ENCODE measurements at places on chromosomes 5 and 9. TPM values are rescaled to one million over a fixed set of nuclear protein-coding genes. Genes with fewer than 3 reads are reported as not detected.
A peak's percentile ranks its signal among the peaks of the same experiment; 100 is the strongest.

DNA sequence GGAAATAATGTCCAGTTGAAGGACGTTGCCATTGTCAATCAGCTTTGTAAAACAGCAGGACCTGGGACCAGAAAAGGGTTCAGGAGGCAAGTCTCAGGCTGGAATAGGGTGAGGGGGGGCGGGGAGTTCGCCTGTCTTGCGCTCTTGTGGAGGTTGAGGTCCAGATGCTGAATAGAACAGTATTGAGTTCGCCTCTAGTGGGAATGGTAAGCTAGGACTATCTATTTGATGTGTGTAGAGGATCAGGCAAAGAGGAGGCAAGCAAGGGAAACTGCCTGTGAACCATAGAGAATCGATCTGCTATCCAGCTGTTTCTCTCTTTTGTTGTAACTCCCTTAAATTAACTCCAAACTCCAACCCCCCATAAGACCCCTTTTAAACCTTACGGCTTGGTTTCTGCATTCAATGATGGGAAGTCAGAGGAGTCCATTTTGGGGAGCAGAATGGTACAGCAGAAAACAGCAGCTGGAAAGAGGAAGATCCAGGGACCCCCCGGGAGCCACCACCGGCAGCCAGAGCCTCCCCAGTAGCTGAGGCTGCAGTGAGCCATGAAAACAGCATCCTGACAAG is 133.7 kb downstream of the SLC28A3 start:
- no peaks in the 10 kb centered on the region for H3K36me3 ChIP-seq
- H3K4me1 ChIP-seq, result no peaks in the 10 kb centered on the region
- H3K4me3 ChIP-seq, result no peak overlapping the region
- DNase-seq, result no peak
- peaks cover 7% of the 10 kb centered on the region for H3K27me3 ChIP-seq
- H3K27ac ChIP-seq, result no peak overlapping the region

Gene FOXD4L3
- 0.29 TPM for total RNA-seq

Gene HTR4
- total RNA-seq, result not detected

DNA sequence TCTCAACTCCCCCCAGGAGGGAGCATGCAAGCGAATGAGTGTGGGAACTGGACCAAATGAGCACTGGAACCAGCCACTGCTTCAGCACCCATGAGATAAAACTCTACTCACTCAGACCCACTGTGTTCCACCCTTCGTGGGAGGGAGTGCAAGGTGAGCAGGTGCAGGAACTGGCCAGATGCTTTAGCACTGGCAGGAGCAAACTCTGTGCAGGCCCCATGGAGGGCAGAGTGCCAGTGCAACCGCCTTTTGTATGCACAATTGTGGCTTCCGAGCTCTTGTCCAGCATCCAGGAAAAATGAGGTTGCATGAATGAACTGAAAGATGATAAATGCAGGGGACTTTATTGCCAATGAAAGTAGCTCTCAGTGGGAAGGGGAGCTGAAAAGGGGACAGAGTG is 67.4 kb upstream of the CCDC112 start:
- no peaks in the 10 kb centered on the region for H3K4me1 ChIP-seq
- H3K27ac ChIP-seq, result no peak overlapping the region
- H3K4me3 ChIP-seq, result no peak overlapping the region
- H3K36me3 ChIP-seq, result no peaks in the 10 kb centered on the region

GRCh38 chr5:54426209-54426608 is 29.3 kb upstream of the HSPB3 start:
- H3K36me3 ChIP-seq, result no peaks in the 10 kb centered on the region
- no peaks in the 10 kb centered on the region for H3K4me1 ChIP-seq
- no peak overlapping the region for H3K4me3 ChIP-seq
- no peak for DNase-seq
- no peak overlapping the region for H3K27ac ChIP-seq
- H3K27me3 ChIP-seq, result peaks cover 27% of the 10 kb centered on the region

- no peaks in the 10 kb centered on the region for H3K27me3 ChIP-seq
- H3K4me1 ChIP-seq, result peaks cover 8% of the 10 kb centered on the region
- DNase-seq, result no peak
- no peaks in the 10 kb centered on the region for H3K36me3 ChIP-seq
- no peak overlapping the region for H3K27ac ChIP-seq
Measured at GRCh38 chr5:113266913-113267227, 167.9 kb downstream of the TSSK1B start.

DNA sequence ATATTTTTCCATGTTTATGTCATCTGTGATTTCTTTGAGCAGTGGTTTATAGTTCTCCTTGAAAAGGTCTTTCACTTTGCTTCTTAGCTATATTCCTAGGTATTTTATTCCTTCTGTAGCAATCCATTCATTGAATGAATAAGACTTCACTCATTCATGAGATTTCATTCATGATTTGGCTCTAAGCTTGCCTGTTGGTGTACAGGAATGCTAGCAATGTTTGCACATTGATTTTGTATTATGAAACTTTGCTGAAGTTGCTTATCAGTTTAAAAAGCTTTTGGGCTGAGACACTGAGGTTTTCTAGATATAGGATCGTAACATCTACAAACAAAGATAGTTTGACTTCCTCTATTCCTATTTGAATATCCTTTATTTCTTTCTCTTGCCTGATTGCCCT is 15.9 kb downstream of the RLN2 start:
- H3K27ac ChIP-seq, result no peak overlapping the region
- H3K36me3 ChIP-seq, result no peaks in the 10 kb centered on the region
- no peak for DNase-seq
- H3K4me3 ChIP-seq, result no peak overlapping the region

- H3K4me3 ChIP-seq, result no peak overlapping the region
- H3K27me3 ChIP-seq, result peaks cover 7% of the 10 kb centered on the region
- DNase-seq, result no peak
Measured at GRCh38 chr5:56056875-56057274, 62.1 kb upstream of the IL6ST start.

Gene ANGPTL2
- total RNA-seq, result not detected

- H3K27ac ChIP-seq, result peak overlapping the region; percentile 82
- peaks cover 3% of the 10 kb centered on the region for H3K36me3 ChIP-seq
- peak; percentile 75 for DNase-seq
- H3K4me3 ChIP-seq, result peak overlapping the region; percentile 96
- H3K27me3 ChIP-seq, result peaks cover 2% of the 10 kb centered on the region
Measured at GRCh38 chr5:142770650-142771609, 753 bp downstream of the ARHGAP26 start.

DNA sequence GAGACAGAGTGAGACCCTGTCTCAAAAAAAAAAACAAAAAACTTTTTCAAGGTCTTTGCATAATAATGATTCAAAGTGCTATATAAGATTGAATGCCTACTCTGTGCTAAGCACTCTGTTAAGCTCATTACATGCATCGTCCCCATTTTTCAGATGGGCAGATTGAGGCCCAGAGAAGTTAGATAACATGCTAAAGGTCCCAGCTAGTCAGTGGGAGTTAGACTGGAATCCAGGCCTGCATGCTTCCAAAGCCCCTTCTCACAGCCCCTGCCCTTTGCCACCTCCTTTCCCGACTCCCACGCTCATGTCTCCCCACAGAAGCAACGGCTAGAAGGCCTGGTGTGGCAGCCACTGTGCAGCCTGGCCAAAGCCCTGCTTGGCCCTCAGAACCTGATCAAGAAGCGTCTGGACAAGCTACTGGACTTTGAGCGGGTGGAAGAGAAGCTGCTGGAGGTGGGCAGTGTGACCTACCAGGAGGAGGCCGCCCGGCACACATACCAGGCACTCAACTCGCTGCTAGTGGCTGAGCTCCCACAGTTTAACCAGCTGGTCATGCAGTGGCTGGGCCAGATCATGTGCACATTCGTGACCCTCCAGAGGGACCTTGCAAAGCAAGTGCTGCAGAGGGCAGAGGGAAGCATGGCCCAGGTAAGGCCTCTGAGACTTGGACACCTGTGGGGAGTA is 40.3 kb downstream of the ARHGEF37 start:
- DNase-seq, result no peak
- no peaks in the 10 kb centered on the region for H3K36me3 ChIP-seq
- H3K27me3 ChIP-seq, result no peaks in the 10 kb centered on the region
- no peak overlapping the region for H3K4me3 ChIP-seq

Gene OTP
- total RNA-seq, result not detected

DNA sequence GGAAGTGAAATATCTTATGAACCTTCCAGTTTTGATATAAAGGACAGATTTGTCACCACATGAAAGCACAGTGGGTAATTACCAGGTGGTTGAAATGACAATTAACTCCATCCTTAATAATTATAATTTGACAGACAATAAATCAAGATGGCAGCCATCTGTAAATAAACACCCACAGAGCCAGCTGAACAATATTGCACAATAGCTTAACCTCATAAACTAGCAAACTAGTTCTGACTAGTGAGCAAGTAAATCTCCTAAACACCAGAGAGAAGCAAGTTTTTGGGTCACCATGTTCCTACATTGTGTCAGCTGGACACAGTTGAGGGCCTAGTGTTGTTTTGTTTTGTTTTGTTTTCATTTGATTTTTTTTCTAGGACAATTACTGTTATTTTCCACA is 577.4 kb downstream of the ACTL7B start:
- H3K27me3 ChIP-seq, result no peaks in the 10 kb centered on the region
- H3K4me1 ChIP-seq, result no peaks in the 10 kb centered on the region
- no peak overlapping the region for H3K27ac ChIP-seq
- H3K4me3 ChIP-seq, result no peak overlapping the region
- H3K36me3 ChIP-seq, result no peaks in the 10 kb centered on the region

DNA sequence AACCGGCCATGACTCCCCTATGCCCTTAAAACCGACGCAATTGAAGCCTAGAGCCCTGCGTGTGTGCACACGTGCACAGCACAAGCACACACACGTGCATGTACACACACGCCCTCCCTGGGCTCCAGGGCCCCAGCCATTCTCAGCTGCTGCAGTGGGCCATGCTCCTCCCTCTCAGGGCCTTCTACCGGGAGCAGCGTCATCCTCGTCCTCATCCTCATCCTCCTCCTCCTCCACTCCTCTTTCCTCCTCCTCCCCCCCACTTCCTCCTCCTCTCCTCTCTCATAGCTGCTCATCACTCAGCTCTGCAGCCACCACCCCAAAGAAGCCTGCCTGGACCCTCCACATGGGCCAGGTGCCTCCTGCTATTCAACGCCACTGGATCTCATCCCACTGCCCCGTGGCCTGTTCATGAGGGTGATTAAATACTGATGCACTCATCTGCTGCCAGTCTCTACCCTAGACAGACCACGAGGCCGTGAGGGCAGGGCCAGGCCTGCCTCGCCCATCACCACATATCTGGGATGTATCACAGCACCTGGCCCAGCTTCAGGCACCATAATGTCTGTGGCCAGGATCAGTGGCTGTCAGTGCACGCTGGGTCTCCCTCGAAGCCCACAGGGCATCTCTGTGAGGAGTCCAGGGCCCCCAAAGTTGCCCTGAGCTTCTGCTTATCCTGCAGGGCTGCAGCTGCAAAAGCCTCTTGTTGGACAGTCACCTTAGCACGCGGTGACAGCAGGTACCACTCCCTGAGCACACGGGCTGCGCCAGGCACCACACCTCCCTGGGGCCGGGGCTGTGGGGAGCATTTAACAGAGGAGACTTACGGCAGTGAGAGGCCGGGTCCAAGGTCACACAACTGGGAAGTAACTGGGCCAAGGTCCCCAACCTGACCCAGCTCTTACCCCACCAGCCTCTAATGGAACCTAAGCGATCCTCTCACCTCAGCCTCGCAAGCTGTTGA is 9.8 kb downstream of the FAM78A start:
- peak overlapping the region; percentile 95 for H3K27ac ChIP-seq
- peaks cover 77% of the 10 kb centered on the region for H3K36me3 ChIP-seq
- peak overlapping the region; percentile 99 for H3K4me3 ChIP-seq
- no peaks in the 10 kb centered on the region for H3K27me3 ChIP-seq
- peaks cover 80% of the 10 kb centered on the region for H3K4me1 ChIP-seq
- peak; percentile 72 for DNase-seq

Gene CDH18
- total RNA-seq, result not detected

GRCh38 chr9:137304383-137305059 is 2.5 kb upstream of the NRARP start:
- peaks cover 11% of the 10 kb centered on the region for H3K27me3 ChIP-seq
- H3K27ac ChIP-seq, result no peak overlapping the region
- peaks cover 31% of the 10 kb centered on the region for H3K4me1 ChIP-seq
- no peak for DNase-seq
- no peak overlapping the region for H3K4me3 ChIP-seq
- no peaks in the 10 kb centered on the region for H3K36me3 ChIP-seq

- peaks cover 13% of the 10 kb centered on the region for H3K27me3 ChIP-seq
- no peak overlapping the region for H3K27ac ChIP-seq
- H3K4me3 ChIP-seq, result no peak overlapping the region
- DNase-seq, result no peak
Measured at GRCh38 chr5:61617039-61617438, 285.0 kb downstream of the ZSWIM6 start.

GRCh38 chr5:171970826-171971225 is 35.6 kb downstream of the FBXW11 start:
- H3K27me3 ChIP-seq, result no peaks in the 10 kb centered on the region
- H3K4me3 ChIP-seq, result no peak overlapping the region
- H3K27ac ChIP-seq, result no peak overlapping the region
- peaks cover 33% of the 10 kb centered on the region for H3K4me1 ChIP-seq
- H3K36me3 ChIP-seq, result peaks cover 31% of the 10 kb centered on the region

GRCh38 chr9:101795147-101795546 is 56.7 kb upstream of the GRIN3A start:
- H3K27me3 ChIP-seq, result no peaks in the 10 kb centered on the region
- no peaks in the 10 kb centered on the region for H3K4me1 ChIP-seq
- H3K36me3 ChIP-seq, result no peaks in the 10 kb centered on the region

Gene FOXE1
- 0.08 TPM for total RNA-seq

All from activated CD8-positive, alpha-beta T cell treated with anti-CD3 and anti-CD28 coated beads, Interleukin-2, amount 10 ng/mL, durations not matched to agents 7 days and 5 days (primary cell).